ENCODE measurements at places on chromosomes 13 and 19.

- DNase-seq, result no peak
Observed at GRCh38 chr13:43086181-43086580, 62.8 kb downstream of the DNAJC15 start.

DNA sequence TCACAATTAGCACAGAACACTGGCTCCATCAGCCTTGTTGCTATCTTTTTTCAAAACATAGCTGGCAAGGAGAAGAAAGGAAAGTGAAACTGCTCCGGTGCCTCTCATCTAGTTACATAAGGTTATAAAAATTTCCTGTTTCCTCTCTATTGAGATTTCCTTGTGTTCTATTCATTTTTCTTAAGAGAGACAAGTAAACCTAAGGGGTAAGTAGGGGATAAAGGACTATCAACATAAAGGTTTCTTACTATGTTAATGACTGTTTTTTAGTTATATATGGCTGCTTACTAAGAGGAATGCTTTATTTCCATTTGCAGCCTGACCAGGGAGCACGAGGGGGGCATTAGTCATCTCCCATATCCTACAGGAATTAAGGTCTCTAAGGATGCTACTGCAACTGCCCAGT, 73.2 kb upstream of the MLNR start:
- no peak for DNase-seq

GRCh38 chr13:98918771-98919170, 59.1 kb downstream of the DOCK9 start:
- DNase-seq, result no peak

GRCh38 chr13:41854758-41855157, 106.2 kb downstream of the VWA8 start:
- DNase-seq, result no peak

DNA sequence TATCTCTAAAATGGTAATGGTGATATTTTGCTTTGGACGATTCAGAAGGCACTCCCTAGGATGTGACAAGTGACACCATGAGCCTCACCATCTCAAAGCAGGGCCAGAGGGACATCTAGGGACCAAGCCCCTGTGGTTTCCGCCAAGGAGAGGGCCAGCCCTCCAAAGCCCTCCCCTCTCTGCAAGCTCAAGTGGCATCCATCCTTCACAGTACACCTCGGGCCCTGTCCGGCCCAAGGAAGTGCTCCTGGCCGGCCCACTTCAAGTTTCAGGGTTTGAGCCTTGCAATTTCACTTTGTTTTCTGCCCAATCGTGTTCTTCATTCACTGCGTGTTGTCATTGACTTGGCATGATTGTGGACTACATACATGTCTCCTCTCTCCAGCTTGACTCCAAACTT, 82.5 kb downstream of the TSHZ3 start:
- DNase-seq, result no peak

- DNase-seq, result no peak
Observed at GRCh38 chr13:67664502-67664901, 434.4 kb upstream of the PCDH9 start.

- no peak for DNase-seq
Observed at GRCh38 chr13:106163426-106163825, 372.0 kb downstream of the EFNB2 start.

- DNase-seq, result no peak
Observed at GRCh38 chr19:18007044-18007916, 690 bp upstream of the ARRDC2 start.
